ENCODE measurements at places on chromosomes 12 and 14.
A peak's percentile ranks its signal among the peaks of the same experiment; 100 is the strongest.

DNA sequence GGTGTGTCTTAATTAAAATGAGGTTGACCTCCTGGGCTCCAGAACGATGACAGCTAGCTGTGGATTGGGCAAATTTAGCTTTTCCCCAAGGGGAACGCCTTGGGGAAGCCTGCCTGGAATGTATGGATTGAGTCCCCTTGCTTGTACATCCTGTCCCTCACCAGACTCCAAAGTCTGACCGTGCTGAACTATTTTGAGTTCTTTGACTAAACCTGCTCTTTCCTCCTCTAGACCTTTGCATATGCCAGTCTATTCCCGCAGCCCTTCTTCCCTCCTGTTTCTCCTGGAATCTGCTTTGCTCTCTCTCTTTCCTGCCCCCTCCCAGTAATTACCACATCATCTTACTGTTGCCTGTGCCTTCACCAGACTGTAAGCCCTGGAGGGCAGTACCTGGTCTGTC is 11.5 kb upstream of the KDM2B start:
- DNase-seq: no peak

DNA sequence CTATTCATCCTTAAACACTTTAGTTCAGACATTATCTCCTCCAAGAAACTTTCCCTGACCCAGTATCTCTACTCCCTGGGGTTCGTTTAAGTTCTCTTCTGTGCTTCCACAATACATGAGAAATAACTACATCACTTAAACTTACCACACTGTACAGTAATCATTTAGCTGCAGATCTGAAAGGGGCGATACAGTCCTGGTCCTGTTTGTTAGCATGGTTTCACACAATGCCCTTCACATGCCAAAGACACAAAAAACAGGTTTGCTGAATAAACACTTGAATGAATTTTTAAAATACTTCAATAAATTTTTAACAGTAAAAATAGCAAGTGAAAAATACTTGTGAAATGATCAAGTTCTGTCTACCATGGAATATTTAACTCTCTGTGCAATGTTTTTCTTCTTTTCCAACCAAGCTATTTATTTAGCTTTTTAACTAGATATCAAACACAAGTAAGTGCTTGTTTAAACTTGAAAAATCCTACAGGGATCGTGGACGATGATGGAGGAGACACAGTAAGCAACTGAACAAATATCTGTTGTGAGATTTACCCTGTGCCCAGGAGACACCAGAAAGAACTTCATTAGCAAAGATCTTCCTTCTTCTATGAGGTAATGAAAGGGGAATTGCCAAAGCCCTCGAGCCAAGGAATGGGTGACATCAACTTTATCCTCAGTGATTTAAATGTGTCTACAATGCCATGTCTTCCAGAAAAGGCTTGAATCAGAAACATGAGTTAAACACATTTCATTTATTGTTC is 255.6 kb upstream of the GRIP1 start:
- no peak for DNase-seq

DNA sequence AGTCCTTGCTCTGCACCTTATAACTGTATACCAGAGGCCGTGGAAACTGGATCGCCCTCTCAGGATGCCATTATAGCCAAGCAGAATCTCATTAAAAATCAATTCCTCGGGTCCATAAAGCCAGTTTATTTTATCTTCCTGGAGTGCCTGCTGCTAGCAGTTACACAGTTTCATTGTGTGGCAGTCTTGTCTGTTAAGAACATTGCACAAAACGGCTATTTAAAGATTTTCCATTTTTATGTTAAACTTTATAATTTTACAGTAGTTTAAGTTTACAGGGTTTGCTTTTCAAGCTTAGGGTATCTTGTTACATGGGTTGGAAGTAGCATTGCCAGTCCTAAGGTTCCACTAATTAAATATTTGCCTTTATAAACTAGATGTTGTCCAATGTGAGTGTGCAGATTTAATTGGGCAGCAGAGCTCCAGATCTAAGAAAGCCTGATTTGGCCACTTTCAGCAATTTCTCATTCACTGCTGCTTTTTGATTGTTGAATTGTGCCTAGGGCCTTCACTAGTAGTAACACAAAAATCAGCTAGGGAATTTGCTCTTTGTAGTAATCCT is 17.0 kb downstream of the TMEM30B start:
- DNase-seq: no peak

- DNase-seq: peak; percentile 16
Measured at GRCh38 chr12:96720363-96720705, 186.7 kb upstream of the NEDD1 start.

DNA sequence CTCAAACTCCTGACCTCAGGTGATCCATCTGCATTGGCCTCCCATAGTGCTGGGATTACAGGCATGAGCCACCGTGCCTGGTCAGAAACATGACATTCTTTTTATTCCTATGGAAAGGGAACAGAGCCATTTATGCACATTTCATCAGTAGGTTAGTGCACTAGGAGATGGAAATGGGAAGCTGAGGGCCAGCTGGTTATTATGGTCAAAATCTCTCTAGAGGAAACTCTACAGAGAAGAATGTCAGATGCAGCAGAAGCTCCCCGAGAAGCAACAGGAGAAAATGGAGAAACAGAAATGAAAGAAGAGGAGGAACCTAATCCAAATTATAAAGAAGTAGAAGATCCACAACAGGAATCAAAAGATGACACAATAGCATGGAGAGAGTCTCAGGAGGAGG is 2.7 kb downstream of the CFAP251 start:
- DNase-seq: peak; percentile 32

GRCh38 chr12:112515868-112516267 is 97.1 kb downstream of the PTPN11 start:
- no peak for DNase-seq

- DNase-seq: peak; percentile 68
Measured at GRCh38 chr12:21697904-21698630, 40.4 kb upstream of the LDHB start.

DNA sequence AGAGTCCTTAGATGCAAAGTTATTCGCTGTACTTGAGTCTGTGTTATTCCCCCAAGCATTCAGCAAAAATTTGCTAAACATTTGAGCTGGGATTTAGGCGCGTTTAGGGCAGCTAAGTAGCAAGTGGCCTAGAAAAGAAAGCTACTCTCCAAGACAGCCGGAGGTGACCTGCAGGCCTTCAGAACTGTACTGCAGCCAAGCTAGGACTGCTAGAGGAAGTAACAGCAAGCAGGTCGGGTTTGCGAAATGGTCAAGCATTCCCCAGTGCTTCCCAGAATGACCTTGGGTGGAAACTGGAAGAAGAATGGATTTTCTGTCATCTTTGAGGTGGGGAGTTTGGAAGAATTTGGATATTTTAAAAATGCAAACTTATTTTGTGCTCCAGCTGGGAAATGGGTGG is 287.5 kb downstream of the FOXN3 start:
- DNase-seq: no peak

DNA sequence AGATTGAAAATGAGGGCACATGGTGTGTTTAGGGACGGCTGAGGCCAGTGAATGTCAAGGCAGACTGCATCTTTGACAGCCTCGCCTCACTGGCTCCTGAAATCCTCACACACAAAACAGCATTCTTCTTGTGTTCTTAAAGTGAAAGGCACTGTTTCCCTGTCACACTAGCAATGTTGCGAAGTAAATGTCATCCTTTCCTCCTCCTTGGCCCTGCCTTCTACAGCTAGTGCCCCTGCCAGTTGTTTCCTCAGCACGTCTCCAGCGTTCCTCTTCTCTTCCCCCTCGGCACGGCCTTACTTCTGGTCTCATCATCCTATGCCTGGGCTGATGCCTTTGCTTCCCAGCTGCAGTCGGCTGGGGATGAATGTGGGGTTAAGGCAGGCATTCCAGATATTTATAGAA is 129.4 kb upstream of the DNM1L start:
- DNase-seq: no peak
